ENCODE measurements at places on chromosomes 5 and 9.

DNA sequence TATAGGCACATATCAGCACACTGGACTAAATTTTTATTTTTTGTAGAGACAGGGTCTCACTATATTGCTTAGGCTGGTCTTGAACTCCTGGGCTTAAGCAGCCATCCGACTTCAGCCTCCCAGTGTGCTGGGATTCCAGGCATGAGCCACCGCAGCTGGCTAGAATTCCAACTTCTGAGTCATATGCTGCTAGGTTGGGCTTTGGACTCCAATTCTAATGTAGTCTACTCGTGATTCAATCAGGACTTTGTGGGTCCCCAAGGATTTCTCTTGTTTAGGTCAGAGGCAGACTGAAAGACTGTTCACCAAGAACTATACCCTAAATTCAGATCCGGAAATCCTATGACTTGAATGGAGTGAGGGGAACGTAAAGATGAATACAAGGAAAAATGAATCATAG is 68.2 kb upstream of the CHD1 start:
- DNase-seq, result no peak

DNA sequence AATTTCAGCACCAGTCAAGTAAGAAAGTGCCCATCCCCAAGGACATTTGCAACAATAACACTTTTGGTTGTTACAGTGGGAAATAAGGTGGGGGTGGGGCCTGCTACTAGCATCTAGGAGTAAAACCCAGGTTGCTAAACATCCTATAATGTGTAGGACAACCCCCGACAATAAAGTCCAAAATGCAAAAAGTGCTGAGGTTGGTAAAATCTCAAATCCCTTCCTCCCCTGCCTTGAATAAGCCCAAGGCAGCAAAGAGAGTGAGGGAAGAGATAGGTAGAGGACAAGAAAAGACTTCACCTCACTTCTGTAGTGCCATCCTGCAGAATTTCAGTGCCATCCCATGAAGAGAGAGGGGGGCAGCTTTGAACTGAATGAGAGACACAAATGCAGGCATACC is 117.5 kb upstream of the NIPBL start:
- no peak for DNase-seq

DNA sequence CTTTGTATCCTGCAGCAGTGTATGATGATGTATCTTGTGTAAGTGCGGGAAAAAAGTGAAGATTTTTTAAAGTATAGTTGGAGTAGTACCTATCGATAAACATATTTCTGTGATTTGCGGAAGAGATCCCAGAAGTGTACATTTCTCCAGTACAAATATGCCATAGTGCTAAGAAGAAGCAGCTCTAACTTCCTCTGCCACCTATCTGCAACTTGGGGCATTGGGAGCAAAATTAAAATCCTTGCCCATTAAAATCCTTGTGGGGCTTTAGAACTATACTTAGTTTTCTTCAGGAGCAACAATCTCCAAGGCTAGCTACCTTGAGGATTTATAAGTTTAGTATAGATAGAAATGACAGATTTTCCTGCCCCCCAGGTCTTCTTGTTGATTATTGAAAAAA is 123.7 kb downstream of the VCAN start:
- DNase-seq, result no peak

DNA sequence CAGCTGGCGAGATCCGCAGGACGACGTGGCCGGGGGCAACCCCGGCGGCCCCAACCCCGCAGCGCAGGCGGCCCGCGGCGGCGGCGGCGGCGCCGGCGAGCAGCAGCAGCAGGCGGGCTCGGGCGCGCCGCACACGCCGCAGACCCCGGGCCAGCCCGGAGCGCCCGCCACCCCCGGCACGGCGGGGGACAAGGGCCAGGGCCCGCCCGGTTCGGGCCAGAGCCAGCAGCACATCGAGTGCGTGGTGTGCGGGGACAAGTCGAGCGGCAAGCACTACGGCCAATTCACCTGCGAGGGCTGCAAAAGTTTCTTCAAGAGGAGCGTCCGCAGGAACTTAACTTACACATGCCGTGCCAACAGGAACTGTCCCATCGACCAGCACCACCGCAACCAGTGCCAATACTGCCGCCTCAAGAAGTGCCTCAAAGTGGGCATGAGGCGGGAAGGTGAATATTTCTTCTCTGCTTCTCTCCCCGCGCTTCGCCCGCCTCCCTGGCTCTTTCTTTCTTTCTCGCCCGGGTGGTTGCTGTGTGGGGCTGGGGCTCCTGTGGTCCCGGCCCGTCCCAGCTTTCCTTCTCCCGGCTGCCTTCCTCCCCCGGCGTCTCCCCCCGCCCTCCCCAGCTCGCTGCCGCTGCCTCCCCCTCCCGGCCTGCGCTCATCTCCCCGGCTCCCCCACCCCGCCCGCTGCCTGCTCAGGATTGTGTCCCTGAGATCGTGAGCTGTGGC is 2.2 kb downstream of the NR2F1 start:
- no peak for DNase-seq

- no peak for DNase-seq
These were observed 11.5 kb downstream of the MAN2A1 start for GRCh38 chr5:109701252-109701651.

DNA sequence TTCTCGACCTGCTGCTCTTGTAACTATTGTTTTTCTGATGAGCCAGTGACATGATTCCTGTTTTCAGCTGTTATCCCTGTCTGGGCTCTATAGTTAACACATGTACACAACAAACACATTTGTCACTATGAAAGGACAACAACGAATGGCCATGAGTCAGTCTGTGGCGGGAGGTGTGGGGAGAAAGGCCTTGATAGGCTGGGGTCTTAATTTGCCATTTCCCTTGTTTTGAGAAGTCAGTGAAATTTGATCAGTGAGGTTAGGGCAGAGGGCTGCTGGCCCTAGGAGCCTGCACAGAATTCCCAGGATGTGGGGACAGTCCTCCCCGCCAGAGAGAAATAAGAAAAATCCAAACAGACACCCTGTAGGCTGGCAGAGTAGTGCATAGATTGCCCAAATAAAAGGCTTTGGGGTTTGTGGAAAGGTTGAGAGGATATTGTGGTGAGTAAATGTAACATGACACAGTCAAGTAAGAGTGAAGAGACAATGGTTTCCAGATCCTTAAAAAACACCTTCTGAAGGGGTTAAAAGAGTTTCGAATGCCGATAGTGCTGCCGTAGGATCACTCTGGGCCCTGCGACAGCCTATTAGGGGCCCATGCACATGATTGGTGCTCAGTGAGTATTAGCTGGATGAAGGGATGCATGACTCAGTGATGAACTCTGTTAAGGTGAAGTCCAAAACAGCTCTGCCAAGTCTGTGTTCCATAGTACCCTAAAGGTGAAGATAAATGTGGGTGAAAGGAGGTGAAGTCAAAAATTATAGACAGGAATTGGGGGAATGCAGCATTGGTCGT is 110.9 kb upstream of the PRRC1 start:
- DNase-seq, result no peak

DNA sequence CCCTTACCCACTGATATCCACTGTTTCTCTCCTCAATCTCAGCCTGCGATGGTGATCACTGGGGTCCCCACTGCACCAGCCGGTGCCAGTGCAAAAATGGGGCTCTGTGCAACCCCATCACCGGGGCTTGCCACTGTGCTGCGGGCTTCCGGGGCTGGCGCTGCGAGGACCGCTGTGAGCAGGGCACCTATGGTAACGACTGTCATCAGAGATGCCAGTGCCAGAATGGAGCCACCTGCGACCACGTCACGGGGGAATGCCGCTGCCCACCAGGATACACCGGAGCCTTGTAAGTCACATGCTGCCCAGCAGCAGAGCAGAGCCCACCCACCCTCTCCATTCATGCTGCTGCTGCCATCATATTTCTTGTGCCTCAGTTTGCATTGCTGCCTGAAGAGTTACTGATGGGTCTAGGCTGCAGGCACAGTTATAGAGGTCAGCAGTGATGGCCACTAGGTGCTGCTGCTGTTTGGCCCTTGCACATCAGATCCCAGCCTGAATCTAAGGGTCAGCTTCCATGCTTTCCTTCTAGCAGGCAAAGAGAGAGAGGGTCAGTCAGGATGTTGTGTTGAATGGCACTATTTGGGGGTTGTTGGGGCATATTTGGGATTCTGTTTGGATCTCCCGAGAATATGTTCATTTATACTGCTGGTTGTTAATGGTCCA is 106.0 kb downstream of the MEGF10 start:
- DNase-seq, result no peak

DNA sequence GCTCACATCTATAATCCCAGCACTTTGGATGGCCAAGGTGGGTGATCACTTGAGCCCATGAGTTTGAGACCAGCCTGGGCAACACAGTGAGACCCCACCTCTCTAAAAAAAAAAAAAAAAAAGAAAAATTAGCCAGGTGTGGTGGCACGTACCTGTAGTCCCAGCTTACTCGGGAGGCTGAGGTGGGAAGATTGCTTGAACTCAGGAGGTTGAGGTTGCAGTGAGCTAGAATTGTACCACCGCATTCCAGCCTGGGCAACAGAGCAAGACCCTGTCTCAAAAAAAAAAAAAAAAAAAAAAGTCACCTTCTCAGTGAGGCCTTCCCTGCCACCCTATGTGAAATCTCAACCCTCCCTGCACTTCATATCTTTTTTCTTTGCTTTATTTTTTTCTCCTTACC is 14.0 kb upstream of the SEPTIN8 start:
- DNase-seq, result no peak

GRCh38 chr9:110820381-110820780 is 151.8 kb downstream of the MUSK start:
- no peak for DNase-seq

- no peak for DNase-seq
These were observed 161.3 kb upstream of the RFX3 start for GRCh38 chr9:3687145-3687544.

DNA sequence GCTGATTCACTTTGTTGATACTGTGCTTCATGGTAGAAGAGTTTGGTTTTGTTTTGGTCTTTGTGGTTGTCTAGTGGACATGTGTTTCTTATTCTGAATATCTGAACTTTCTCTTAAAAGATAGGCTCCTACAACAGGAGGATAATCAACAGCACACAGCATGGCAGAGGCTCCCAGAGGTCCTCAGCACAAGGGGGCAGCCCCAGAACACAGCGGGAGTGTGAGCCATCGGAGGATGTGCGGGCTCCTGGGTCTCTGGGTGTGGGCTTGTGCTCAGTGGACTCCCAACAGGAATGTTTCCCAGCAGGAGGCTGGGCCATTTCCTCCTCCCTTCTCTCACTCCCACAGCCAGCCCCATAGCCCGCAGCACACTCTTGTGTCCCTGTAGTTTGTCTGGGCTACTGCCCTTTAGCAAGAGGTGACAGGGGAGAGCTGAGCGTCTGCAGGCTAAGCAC is 164.3 kb upstream of the OTULINL start:
- no peak for DNase-seq

All from T-helper 17 cell (primary cell).